ENCODE measurements at places on chromosomes 5 and 9.

- DNase-seq = no peak
Observed at GRCh38 chr5:17434982-17435381, 63.0 kb upstream of the TAF11L2 start.

DNA sequence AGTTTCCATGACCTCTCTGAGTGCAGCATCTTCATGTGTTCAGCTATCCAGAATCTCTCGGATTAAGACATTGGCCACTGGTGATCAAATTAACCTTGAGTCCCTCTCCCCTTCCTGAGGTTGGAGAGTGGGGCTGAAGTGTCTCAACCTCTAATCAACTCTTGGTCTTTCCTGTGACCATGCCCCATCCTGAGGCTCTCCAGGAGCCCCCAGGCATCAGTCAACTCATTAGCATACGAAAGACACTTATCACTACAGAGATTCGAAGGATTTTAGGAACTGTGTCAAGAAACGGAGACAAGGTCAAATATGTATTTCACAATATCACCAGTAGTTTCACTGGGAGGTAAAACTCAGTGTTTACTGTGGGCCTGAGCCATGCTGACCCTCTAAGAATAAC is 130.2 kb upstream of the CCDC152 start:
- DNase-seq = no peak

DNA sequence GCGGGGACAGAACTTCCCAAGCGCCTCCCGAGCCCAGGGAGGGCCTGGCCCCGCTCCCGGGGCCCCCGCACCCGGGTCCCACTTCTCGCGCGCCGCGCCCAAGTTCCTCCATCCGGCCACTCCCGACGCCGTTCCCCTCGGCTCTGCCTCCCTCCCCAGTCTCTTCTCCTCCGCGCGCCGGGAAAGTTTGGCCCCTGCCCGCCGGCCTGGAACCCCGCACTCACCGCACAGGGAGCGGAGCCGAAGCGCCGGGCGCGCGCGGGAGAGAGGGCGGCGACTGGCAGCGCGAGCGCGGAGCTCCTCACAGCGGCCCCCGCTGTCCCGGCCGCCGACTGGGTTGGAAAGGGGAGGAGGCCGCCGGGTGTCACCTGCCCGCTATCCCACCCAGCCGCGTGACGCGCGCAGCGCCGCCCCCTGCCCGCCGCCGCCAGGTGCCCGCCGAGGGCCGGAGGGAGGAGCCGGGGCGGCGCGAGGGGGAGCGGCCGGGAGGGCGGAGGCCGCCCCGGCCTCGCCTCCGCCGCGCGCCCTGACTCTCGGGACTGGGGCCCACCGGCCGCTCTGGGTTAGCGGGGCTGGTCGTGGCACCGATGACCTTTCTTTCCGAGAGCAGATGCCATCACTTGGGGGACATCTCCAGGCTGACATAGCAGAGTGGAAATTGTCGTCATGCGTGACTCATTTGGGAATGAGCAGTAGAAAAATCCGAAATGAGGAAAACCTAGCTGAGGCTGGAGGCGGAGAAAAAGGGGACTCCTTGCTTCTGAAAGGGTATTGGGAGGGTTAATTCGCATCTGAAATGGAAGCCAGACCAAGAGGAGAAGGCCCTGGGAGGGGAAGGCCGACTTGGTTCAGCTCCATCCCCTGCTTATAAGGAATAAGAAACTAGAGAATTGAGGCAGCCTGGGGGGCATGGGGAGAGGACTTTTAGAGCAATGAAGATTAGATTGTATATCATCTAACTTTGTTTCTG is at the start of gene ELOVL7:
TSS of gene ELOVL7 (minus strand) at position 334 of the 970 bp plus-strand sequence. CDS start 56,872 bp downstream, outside the sequence.
- peak; percentile 15 for DNase-seq

- DNase-seq = no peak
Observed at GRCh38 chr9:76552751-76553455, 93.9 kb downstream of the GCNT1 start.

- no peak for DNase-seq
Observed at GRCh38 chr5:150945947-150946346, 41.2 kb upstream of the ZNF300 start.

Measured in stimulated activated CD8-positive, alpha-beta memory T cell treated with anti-CD3 and anti-CD28 coated beads, Interleukin-2, amount 100 ng/mL, for 1 hour (primary cell).